Muscle of arm (tissue), 14 donors: ENCODE measurements at places on chromosomes 16 and 17. TPM values are rescaled to one million over a fixed set of nuclear protein-coding genes. Genes with fewer than 3 reads are reported as not detected.

GRCh38 chr17:1907216-1907631 is 77.4 kb downstream of the RPA1 start:
- DNase-seq = no peak

DNA sequence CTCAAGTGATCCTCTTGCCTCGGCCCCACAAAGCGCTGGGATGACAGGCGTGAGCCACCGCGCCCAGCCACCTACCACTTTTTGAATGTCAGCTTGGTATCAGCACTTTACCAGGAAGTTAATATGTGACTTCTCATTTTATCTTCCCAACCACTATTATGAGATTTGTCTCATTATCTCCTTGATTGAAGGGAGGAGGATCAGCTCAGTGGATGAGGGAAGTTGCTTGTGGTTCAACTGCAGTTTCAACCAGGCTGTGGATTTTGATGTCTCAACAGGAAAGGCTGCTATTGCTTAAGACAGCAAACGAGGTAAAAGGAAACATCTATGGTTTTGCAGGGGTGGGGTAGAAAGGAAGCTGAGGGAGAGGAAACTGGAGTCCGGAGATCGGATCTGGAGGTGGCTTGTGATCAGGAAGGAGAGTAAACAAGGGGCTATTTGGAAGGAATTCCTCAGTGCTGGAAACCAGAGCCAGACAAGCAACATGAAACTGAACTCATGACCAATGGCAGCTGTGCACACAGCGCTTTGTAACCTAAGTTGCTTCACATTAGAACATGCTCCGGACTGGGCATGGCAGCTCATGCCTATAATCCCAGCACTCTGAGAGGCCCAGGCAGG is 180.5 kb downstream of the VPS53 start:
- no peak for DNase-seq

CNTNAP4 gene
- 19.4 TPM for polyA plus RNA-seq

GRCh38 chr17:76709077-76709950 is 1.5 kb downstream of the MXRA7 start:
- DNase-seq = peak; percentile 68

- no peak for DNase-seq
Observed at GRCh38 chr16:984121-984694, 2.6 kb downstream of the SOX8 start.

GDPD1 gene
- 3.3 TPM for polyA plus RNA-seq

DNA sequence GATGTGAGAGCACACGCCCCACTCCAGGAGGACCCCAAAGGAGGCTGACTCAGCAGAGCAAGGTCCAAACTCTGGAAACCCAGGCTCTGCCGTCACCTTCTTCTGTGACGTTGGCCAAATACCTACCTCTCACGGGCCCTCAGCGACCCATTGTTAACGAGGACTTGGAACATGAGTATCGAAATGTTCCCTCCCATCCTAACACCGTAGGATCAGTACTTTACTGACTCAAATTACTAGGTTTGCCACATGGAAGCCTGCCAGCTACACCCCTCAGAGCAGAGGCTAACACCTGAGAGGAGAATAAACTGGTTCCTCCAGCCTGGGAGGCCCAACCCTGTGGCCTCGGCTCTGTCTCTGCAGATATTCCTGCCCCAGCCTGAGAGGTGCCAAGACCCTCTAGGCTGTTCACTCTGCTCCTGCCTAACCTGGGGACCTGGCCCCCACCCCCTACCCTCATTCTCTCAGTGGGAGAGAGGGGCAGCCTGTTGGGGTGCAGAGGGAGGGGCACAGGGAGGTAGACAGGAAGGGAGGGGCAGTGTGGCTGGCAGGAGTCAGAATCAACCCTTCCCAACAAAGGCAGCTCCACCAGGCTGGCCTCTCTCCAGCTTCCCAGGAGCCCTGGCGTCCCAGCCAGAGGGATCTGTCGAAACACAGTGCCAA is 4.4 kb downstream of the PITPNM3 start:
- no peak for DNase-seq
